ENCODE measurements at places on chromosomes 2 and 18. TPM values are rescaled to one million over a fixed set of nuclear protein-coding genes. Genes with fewer than 3 reads are reported as not detected.
A peak's percentile ranks its signal among the peaks of the same experiment; 100 is the strongest.

Gene IMPA2
- 62.2 TPM for total RNA-seq

Gene MEP1B
- total RNA-seq = not detected

Gene ATOH8
- total RNA-seq = 51.4 TPM

Gene ANKRD53
- 0.82 TPM for total RNA-seq

Gene CHST9
- 19.6 TPM for total RNA-seq

Gene HOXD3
- 2.5 TPM for total RNA-seq

Gene CHPF
- total RNA-seq = 89.6 TPM

Gene MRPS9
- 17.6 TPM for total RNA-seq

Gene NT5DC4
- 0.83 TPM for total RNA-seq

DNA sequence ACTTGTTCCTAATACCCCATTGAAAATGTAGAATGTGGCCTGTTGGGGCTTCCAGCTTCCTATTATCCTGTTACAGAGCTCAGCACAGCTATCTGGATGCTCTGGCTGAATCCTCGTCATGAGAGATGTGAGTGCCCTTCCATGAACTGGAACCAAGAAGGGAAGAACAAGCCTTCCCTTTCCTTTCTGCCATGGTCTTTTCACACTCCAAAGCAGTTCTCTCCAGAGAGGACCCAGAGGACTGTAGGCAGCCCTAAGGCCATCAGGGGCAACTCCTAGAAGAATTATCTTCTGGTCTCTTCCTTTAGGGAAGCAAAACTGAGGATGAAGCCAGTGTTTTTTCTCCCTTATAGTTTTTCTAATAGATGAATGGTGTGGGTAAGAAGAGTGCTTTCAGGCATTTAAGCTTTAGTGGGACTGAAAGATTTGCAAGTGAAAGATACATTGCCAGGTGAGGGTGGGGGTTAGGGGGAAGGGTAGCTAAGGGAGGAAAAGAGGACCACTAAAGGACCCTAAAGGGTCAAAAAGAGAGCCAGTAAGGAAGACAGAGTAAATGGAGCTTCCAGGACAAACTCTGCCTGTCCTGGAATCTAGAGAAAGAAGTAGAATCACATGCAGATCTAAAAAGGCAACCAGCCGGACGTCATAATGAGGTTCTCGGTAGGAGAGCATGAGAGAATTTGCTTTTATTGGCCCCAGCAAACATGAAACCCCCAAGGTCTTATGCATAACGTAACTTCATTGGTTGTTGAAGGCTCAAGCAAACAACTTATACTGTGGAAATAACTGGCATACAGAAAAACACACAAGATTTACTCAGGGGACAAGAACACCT, 12.4 kb upstream of the XPO1 start:
- H3K27ac ChIP-seq = no peak overlapping the region
- DNase-seq = no peak
- no peak overlapping the region for H3K4me3 ChIP-seq
- H3K4me1 ChIP-seq = no peaks in the 10 kb centered on the region
- no peaks in the 10 kb centered on the region for H3K27me3 ChIP-seq
- no peaks in the 10 kb centered on the region for H3K36me3 ChIP-seq

DNA sequence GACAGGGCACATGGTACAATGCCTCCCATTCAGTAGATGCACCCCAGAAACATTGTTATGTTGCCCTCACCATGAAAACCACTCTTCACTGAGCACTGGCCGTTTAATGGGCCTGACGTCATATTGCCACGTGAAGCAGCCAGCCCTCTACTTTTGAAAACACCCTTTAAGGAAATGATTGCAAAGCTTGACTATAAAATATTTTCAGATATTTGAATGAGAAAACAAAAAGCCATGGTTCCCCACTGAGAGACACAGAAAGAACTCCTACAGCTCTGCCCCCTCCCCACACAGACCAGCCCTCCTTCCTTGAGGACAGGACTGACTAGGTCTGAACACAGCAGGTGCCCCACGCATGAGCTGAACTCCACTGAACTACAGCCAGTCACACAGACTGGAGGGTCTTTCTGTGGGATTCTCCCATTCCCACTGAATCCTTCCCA, 349.1 kb downstream of the ANAPC1 start:
- H3K27me3 ChIP-seq = no peaks in the 10 kb centered on the region
- H3K27ac ChIP-seq = no peak overlapping the region
- no peaks in the 10 kb centered on the region for H3K36me3 ChIP-seq
- peaks cover 8% of the 10 kb centered on the region for H3K4me1 ChIP-seq
- no peak overlapping the region for H3K4me3 ChIP-seq

GRCh38 chr18:9066817-9067306, 35.6 kb upstream of the NDUFV2 start:
- no peak for DNase-seq
- no peaks in the 10 kb centered on the region for H3K27me3 ChIP-seq
- no peak overlapping the region for H3K4me3 ChIP-seq
- no peaks in the 10 kb centered on the region for H3K36me3 ChIP-seq
- H3K27ac ChIP-seq = no peak overlapping the region
- no peaks in the 10 kb centered on the region for H3K4me1 ChIP-seq

DNA sequence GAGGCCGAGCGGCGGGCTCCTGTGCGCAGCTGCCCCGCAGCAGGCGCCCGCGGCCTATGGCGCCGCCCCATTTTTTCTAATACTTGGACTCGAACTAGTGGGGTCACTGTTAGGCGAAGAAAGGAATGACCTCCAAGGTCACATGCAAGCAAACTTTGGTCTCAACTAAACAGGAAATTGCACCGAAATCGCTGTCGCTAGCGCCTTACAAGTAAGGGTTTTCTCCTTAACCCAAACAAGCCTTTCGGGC, 339 bp downstream of the ACAA2 start:
- no peak for DNase-seq
- H3K27me3 ChIP-seq = no peaks in the 10 kb centered on the region
- H3K4me3 ChIP-seq = peak overlapping the region; percentile 69
- H3K27ac ChIP-seq = peak overlapping the region; percentile 99
- H3K4me1 ChIP-seq = peaks cover 6% of the 10 kb centered on the region
- no peaks in the 10 kb centered on the region for H3K36me3 ChIP-seq

- no peaks in the 10 kb centered on the region for H3K27me3 ChIP-seq
- no peak overlapping the region for H3K27ac ChIP-seq
- no peak for DNase-seq
- no peaks in the 10 kb centered on the region for H3K36me3 ChIP-seq
- H3K4me3 ChIP-seq = no peak overlapping the region
- peaks cover 20% of the 10 kb centered on the region for H3K4me1 ChIP-seq
Measured at GRCh38 chr18:7598167-7599047, 31.3 kb downstream of the PTPRM start.

DNA sequence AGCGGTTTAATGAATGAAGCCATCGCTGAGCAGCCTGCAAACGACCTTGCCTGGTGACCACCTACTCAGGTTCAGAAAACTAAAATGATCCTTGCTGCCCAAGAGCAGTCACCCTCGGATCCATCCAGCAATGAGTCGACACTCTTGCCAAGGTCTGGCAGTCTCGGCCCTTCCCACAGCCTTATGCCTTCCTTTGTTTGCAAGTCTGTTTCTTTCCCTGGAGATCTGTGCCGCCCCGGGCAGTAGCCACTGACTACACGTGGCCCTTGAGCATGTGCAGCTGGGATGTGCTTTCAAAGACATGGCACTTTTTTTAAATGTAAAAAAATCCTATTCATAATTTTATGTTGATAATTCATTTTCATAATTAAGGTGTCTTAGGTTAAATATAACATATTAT, 37.2 kb upstream of the SLC35G4 start:
- H3K27ac ChIP-seq = no peak overlapping the region
- no peak for DNase-seq
- H3K4me3 ChIP-seq = no peak overlapping the region
- H3K27me3 ChIP-seq = no peaks in the 10 kb centered on the region
- no peaks in the 10 kb centered on the region for H3K36me3 ChIP-seq
- H3K4me1 ChIP-seq = no peaks in the 10 kb centered on the region

DNA sequence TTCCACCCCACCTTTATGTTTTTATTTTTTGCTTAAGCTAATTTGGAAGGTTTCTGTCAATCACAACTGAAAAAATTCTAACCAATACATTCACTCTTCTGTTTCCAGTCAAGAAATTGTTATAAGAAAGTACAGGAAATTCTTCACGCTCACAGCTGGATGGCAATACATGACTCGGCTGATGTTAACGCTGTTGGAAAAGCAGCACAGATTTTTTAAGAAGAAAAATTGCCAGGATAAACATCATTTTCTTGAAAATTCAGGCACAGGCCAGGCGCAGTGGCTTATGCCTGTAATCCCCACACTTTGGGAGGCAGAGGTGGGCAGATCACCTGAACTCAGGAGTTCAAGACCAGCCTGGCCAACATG, 46.1 kb downstream of the STPG4 start:
- H3K36me3 ChIP-seq = no peaks in the 10 kb centered on the region
- no peak for DNase-seq
- no peak overlapping the region for H3K4me3 ChIP-seq
- no peak overlapping the region for H3K27ac ChIP-seq

DNA sequence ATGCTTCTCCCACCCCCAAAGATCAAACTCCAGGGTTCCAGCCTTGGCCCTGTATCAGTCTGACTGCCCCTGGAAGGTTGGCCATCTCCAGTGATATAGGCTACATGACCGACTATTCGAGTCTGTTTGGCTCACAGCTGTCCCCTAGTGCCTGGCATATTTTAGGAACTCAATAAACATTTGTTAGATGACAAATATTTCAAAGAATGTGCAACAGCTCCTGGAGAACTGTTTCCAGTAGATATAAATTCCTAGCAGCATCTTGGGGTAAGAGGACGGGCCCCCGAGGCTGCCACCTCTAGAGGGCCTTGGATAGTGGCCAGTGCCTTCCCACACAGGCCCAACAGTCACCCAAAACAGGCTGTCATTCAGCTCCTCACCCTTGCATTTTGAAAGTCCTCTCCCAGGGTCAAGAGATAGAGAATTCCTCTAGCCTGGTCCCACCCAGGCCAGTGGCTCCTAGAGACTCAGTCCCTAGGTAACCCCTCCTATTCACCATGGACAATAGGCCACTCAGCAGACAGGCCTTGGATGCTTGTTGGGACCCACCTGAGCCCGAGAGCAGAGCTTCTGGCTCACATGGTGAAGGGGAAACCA, 45.1 kb upstream of the ATP6V1B1 start:
- H3K27ac ChIP-seq = no peak overlapping the region
- H3K27me3 ChIP-seq = peaks cover 98% of the 10 kb centered on the region
- H3K4me3 ChIP-seq = no peak overlapping the region
- DNase-seq = no peak
- H3K36me3 ChIP-seq = no peaks in the 10 kb centered on the region

- DNase-seq = no peak
- peaks cover 3% of the 10 kb centered on the region for H3K36me3 ChIP-seq
- no peaks in the 10 kb centered on the region for H3K4me1 ChIP-seq
- H3K27ac ChIP-seq = no peak overlapping the region
- H3K27me3 ChIP-seq = no peaks in the 10 kb centered on the region
Measured at GRCh38 chr2:3492951-3493614, 26.2 kb downstream of the ADI1 start.
